ENCODE measurements at places on chromosomes 1 and 21.

DNA sequence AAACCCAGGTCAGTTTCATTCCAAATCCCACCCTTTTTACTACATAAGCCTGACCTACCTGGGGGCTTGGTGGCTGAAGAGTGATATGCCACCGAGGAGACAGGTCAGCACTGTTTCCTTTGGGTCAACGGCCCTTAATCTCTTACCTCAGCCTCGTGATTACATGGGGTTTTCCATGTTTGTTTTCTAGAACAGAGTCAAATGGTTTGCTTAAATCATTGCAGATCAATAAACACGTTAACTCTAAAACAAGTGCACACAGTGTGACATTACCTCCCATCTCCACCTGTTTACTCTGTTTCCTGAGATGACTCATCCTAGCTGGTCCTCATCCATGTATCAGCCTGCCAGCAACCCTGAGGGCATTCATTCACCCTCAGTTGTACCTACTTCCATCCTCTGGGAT is 40.8 kb upstream of the TP53BP2 start:
- no peak for DNase-seq

GRCh38 chr1:44408632-44409602 is 3.9 kb downstream of the RNF220 start:
- DNase-seq: no peak

- DNase-seq: no peak
These were observed 10.6 kb downstream of the PLXNA2 start for GRCh38 chr1:208233546-208233945.

DNA sequence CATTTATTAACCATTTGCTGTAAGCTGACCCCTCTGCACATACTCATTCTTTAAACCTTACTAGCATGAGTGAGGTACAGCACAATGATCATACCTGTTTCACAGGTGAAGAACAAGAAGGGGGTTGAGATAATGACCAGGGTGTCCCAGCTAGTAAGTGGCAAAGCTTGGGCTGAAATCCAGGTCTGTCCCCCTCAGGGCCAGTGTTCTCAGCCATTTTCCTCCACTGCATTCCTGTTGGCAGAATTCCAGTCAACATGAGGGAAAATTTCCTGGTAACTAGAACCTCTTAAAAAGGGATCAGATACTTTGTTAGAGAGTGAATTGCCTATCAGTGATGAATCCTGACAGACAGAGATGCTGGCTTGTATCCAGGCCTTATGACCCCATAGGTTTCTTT is 48.1 kb downstream of the SPATA46 start:
- no peak for DNase-seq

DNA sequence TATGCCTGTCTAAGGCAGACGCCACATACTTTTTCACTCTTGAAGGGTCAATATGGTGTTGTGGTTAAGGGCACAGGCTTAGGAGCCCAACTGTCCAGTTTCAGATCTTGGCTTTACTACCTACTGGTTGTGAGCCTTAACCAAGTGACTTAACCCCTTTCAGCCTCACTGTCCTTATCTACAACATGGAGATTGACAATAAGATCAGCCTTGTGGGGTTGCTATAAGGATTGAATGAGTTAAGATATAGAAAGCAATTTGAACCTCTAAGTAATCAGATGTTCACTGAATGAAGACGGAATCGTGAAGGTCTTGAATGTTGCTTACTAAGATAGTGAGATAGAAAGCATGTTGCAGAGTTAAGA is 121.3 kb upstream of the JUN start:
- DNase-seq: no peak

GRCh38 chr1:20615946-20616846 is 17.1 kb upstream of the PINK1 start:
- DNase-seq: no peak

- no peak for DNase-seq
These were observed 124.2 kb downstream of the LIPI start for GRCh38 chr21:14086553-14086952.

GRCh38 chr21:33655588-33656221 is 13.4 kb downstream of the ITSN1 start:
- no peak for DNase-seq

- DNase-seq: no peak
These were observed 5.9 kb downstream of the NBPF1 start for GRCh38 chr1:16607433-16607851.

GRCh38 chr1:45922374-45922773 is 119.0 kb downstream of the MAST2 start:
- no peak for DNase-seq

GRCh38 chr1:235239851-235240250 is 78.8 kb upstream of the RBM34 start:
- DNase-seq: no peak

DNA sequence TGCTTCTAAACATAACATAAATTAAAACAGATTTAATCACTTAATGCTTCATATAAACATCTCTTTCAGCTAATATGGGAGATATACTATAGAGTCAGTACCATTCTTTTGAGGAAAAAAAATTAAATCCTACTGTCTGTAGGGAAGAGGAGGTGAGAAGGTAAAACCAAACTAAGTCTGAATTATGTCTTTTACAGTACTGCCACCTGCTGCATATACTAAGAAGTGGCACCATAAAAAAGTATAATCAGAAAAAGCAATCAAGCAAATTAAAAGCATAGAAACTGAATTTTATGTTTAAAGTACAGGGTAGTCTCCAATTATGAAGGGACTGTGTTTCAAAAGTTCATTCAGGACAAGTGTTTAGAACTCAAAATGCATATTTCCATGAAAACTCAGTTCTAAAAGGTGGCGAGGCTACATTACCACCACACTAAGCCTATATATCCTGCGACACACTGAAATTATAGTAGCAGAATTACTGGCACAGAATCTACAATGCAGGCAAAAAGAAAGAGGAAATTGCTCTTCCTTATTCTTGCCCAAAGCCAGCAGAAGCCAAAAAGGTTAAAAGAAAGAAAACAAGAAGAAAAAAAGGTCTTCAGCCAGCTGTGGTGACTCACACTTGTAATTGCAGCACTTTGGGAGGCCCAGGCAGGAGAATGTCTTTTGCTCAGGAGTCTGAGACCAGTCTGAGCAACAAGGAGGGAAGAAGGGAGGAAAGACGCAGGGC is 9.0 kb downstream of the NSL1 start:
- no peak for DNase-seq

GRCh38 chr1:203692565-203693470 is 66.2 kb downstream of the ATP2B4 start:
- DNase-seq: no peak

- DNase-seq: no peak
These were observed 167.9 kb downstream of the ASTN1 start for GRCh38 chr1:176996456-176997090.

DNA sequence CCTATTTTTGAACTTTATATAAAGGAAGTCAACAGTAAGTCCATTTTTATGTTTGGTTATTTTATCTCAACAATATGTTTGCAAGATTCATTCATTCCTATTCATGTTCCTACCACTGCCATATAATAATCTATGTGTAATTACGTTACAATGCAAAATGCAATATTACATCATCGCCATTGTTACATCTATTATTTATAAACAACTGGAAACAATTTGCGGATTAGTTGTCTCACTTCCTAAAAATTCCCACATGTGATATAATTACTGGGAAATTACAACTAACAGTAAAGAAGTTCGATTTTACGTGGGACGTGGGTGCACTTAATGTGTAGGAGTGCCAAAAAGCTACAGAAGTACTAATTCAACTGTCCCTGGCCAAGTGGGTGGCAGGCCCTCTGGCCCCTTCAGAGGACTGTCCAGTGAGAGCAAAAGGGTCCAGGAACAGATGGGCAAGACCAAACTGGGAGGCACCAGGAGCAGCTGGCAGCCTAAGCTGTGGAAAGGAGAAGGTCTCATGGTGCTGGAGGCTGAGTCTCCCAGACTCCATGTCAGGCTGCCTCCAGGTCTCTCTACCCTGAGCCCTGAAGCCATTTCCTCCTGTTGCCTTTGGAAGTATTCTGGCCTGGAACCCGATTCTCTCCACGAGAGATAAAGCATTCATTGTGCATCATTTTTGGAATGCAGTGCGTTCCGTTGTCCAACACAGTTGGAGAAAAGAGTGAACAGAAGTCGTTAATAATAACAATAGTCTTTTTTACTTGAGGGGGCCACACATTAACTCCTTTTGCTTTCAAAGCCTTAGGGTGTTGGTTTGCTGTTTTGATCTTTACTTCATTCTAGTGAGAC is 42.9 kb downstream of the TNNT2 start:
- DNase-seq: no peak

DNA sequence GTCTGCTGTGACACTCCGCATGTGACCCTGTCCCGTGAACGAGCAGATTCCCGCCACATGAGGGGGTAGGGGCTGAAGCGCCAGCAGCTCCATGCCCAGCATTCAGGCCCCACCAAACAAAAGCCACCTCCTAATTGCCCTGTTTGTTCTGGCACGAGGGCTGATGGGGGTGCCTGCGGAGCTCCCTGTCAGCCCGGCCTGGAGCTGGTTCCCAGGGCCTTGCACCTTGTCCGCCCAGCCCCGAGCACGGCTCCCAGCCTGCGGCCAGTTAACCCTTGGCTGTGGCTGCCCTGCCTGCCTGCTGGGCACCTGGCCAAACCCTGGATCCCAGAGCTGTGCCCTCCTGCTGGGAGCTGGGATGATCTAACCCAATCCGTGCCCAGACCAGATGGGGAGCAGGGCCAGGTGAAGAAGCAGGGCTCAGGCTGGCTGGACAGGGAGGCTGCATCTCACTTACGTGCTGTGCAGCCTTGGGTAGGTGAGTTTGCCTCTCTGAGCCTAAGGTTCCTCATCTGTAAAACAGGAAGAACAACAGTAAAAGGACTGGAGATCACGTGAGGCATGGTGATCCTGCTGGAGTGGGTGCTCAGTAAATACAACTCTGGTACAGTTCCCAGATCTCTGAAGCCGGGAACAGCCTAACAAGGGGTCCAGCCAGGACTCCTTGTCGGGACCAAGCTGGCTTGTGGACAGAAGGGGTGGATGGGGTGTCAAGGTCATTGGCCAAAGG is 110.9 kb upstream of the IFFO2 start:
- no peak for DNase-seq

- DNase-seq: no peak
These were observed 108.6 kb downstream of the GDAP2 start for GRCh38 chr1:117820694-117821381.

- no peak for DNase-seq
These were observed 304.6 kb downstream of the PTPRU start for GRCh38 chr1:29540801-29541357.

DNA sequence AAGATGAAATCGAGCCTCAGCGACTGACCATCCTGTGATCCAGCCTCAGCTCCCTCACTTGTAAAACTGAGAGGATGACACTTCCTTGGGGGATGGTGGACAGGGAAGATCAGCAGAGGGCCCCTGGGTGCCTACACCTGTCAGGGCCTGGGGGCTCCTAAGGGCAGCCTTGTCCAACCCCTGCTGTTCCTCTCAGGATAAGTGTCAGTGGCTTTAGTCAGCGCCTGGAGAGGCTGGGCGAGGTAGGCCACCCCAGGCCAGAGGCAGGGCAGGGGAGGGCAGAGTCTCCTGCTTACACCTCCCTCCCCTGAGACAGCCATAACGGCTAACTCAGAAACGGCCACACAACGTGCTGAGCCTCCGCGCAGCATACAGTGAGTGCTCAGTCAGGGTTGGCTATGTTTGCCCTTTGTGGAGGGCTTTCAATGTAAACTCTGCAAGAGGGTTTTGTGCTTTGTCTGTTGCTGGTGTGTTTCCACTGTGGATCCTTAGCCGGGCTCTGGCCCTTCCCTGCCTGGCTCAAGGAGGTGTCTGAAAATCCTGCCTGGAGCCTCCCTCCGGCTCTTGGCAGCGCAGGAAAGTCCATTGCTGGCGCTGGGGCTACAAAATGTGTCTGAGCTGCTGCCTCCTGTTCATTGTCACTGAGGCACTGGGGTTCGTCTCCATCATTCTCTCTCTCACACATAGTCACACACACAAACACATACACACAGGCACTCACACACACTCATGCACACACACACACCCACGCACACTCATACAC is 588.4 kb downstream of the PTPRU start:
- DNase-seq: no peak

DNA sequence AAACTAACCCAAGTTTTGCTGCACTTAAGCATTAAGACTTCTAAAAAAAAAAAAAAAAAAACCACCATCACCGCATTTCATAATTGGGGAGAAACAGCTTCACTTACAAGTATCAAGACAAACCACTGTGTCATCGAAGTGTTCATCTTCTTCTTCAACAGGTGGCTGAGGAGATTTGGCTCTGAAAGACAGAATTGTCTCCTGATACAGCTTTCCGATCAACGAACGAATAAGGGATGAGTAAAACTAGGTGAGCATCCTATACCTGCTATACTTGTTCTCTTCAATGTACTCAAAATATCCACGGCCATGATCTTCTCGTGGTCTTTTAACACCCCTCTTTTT is 2.0 kb downstream of the HNRNPU start:
- DNase-seq: no peak

DNA sequence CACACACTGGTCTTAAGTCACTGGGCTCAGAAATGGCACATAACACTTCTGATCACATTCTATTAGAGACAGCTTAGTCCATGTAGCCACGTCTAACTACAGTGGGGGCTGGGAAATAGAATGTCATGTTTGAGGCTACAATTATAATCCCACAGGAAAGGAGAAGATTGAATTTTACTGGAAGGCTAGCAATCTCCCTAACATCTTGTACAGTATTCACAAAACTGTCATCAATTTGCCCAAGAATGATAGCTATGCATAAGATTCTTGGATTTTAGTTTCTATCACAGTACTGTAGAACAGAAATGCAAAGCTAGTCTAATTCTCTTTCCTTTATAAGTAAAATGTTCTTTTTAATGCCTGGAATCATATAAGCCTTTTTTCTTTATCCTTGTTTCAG is 12.7 kb upstream of the ZMYM6 start:
- no peak for DNase-seq

- DNase-seq: no peak
These were observed 223.6 kb upstream of the DEPDC1 start for GRCh38 chr1:68720476-68720875.

DNA sequence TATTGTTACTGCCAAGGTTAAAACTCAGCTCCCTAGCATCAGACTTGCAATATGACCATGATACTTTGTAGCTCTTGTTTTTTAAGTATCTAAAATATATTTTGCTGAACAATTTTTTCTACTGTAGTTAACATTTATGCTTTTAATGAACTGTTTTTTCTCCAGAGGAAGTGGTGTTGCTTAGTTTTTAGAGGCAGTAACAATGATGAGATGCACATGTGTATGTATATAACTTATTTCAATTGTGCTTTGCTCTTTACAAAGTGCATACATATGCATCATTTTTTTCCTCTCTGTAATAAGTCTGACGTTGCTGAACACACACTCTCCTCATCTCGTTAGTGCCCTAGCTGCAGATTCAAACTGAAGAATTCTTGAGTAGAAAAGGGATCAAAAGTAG is 418.8 kb downstream of the ZP4 start:
- DNase-seq: no peak

DNA sequence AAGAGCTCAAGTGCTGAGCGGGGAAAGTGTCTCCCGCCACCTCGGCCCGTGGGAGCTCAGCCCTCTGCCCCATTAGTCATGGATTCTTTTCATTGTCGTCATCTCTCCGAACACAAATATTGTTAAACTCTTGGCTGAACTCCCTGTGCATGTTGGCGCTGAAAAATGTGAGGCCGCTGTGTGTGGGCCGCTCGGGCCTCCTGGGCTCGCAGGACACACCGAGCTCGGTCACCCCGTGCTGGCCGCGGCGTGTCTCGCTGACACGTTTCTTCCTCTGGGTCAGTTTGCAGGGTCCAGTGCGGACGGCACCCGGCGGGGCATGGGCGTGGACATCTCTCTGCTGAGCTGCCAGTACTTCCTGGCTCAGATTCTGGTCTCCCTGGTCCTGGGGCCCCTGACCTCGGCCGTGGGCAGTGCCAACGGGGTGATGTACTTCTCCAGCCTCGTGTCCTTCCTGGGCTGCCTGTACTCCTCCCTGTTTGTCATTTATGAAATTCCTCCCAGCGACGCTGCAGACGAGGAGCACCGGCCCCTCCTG is 25.6 kb downstream of the SLC45A1 start:
- no peak for DNase-seq

- no peak for DNase-seq
These were observed 2.5 kb downstream of the MX2 start for GRCh38 chr21:41364308-41364707.
